ENCODE measurements at places on chromosomes 1 and 21.

- no peak for DNase-seq
These were observed 58.3 kb downstream of the KIF21B start for GRCh38 chr1:200965111-200965805.

GRCh38 chr1:88773540-88774150, 89.6 kb downstream of the PKN2 start:
- no peak for DNase-seq

GRCh38 chr1:157691285-157691920, 9.2 kb downstream of the FCRL3 start:
- DNase-seq = peak; percentile 8

- DNase-seq = no peak
These were observed 41.6 kb upstream of the QSOX1 start for GRCh38 chr1:180112984-180113647.

- no peak for DNase-seq
These were observed 10.2 kb downstream of the MACF1 start for GRCh38 chr1:39214714-39214997.

DNA sequence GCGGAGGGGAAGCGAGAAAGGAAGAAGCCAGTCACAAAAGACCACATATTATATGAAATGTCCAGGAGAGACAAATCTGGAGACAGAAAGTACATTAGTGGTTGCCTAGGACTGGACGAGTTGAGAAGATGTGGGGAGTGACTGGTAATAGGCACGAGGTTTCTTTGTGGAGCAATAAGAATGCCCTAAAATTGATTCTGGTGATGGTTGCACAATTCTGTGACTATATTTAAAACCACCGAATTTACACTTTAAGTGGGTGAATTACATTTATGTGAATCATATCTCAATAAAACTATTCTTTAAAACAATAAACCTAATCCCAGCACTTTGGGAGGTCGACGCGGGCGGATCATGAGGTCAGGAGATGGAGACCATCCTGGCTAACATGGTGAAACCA, 63.1 kb downstream of the ZNF281 start:
- DNase-seq = no peak

- no peak for DNase-seq
These were observed 64.9 kb downstream of the LMO4 start for GRCh38 chr1:87393445-87394085.

GRCh38 chr1:162197615-162198421, 128.3 kb downstream of the NOS1AP start:
- DNase-seq = no peak

GRCh38 chr21:35768187-35768586, 292.1 kb downstream of the SETD4 start:
- DNase-seq = no peak

GRCh38 chr1:62175568-62176179, 19.0 kb upstream of the L1TD1 start:
- DNase-seq = peak; percentile 60

DNA sequence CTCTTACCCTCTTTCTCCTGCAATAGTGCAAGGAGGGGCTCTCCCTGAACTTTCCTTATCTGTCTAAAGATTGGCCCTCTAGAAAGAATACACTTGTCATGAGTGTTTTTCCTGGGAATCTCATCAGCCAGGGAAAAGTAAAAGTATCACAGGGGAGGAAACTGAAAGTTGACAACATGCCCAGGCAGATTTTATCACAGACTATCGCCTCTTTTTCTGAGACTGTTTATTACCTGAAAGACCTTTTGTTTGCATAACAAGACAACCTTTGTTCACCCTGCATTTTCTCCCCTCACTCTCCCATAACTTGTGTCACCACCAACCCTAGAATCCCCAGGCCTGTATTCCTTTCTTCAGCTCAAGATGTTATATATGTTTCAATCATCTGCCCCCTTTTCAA, 794.7 kb upstream of the ADAMTS5 start:
- DNase-seq = no peak

GRCh38 chr1:228404107-228404720, 2.4 kb downstream of the TRIM11 start:
- DNase-seq = no peak

GRCh38 chr1:20138346-20138745, 777 bp upstream of the PLA2G2F start:
- DNase-seq = no peak

DNA sequence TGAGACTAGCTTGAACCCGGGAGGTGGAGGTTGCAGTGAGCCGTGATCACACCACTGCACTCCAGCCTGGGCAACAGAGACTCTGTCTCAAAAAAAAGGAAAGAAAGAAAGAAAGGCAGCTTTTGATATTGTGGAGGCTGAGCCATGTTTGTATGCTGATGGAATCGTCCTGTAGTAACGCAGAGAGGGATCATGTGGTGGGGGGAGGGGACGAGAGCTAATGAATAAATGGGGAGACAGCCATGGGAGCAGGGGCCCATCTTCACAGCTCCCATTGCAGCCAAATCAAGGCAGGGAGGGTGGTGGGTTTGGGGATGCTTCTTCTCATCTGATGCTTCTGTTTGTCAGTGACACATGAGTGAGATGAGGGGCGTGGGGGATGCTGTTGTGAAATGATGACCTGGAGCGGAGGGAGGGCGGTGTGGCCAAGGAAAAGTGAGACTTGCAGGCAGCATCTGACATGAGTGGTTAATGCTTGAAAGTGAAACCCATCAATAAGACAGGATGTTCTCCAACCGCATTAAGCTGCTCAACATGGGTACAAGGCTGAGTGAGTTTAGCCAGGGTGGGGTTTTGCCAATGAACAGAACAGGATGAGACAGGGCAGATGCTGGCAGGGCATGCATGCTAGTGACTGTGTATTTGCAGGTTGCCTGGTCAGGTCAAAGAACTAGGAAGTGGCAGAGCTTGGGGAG, 16.7 kb downstream of the SPATA21 start:
- no peak for DNase-seq

- DNase-seq = no peak
These were observed 13.0 kb downstream of the LSS start for GRCh38 chr21:46215436-46216131.

GRCh38 chr1:115166531-115167091, 77.3 kb upstream of the TSPAN2 start:
- DNase-seq = no peak

DNA sequence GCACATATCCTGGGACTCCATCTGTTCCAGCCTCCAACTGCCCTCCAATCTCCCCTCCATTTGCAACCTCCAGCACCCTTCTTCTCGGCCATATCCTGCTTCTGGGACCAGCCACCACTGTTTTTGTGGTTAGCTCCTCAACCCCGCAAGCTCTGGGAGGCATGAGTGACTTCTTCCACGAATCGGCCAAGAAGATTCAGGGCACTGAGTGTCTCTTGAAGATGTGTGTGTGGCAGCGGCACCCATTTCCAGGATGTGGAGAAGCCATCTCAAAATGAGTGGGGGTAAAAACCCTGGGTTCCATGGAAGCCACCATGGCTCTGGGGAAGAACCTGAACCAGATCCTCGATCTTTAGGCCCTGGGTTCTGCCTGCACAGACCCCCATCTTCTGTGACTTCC, 194.6 kb downstream of the SLC45A1 start:
- no peak for DNase-seq

GRCh38 chr1:160149716-160150115, 1.7 kb upstream of the ATP1A4 start:
- DNase-seq = no peak

- no peak for DNase-seq
These were observed 59.2 kb upstream of the ATP5PO start for GRCh38 chr21:33974513-33975468.

- DNase-seq = no peak
These were observed 1.5 kb downstream of the OR14A2 start for GRCh38 chr1:247746391-247746935.

- no peak for DNase-seq
These were observed 6.4 kb downstream of the MAP3K6 start for GRCh38 chr1:27360159-27361043.

GRCh38 chr1:232009741-232010140, 383.2 kb downstream of the DISC1 start:
- no peak for DNase-seq

- no peak for DNase-seq
These were observed 80.6 kb downstream of the CENPF start for GRCh38 chr1:214683621-214684020.

DNA sequence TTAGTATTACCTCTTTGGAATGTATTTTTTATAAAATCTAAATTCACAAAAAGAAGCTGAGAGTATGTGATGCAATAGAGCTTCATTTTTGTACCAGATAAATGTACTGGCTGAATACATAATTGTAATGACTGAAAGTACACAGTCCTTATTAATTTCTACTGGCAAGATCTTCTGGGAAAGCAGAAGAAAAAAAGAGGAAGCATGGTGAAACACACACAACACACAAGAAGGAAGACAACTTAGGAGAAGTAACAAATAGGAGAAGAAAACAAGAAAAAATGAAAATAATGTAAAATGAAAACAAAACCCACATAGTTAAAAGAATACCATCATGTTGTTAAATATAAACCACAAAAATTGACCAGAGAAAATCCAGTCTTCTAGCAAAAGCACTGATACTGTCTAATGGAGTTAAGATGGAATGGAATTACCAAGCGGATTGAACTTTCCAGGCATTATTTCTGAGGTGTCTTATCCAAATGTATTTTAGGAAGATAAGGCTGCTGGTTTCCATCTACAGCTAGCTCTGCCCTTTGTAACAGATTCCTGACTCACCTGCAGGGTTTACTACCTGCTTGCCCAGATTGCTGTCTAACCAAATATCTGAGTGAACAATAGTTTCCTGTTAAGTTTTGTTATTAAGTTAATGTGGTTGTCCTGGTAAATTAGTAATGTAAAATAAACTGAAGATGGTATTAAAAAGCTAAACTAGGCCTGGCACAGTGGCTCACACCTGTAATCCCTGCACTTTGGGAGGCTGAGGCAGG, 4.5 kb upstream of the COP1 start:
- DNase-seq = no peak

GRCh38 chr21:34974162-34974981, 74.7 kb downstream of the RUNX1 start:
- DNase-seq = no peak

- DNase-seq = no peak
These were observed 28.3 kb upstream of the LY9 start for GRCh38 chr1:160767395-160768294.

DNA sequence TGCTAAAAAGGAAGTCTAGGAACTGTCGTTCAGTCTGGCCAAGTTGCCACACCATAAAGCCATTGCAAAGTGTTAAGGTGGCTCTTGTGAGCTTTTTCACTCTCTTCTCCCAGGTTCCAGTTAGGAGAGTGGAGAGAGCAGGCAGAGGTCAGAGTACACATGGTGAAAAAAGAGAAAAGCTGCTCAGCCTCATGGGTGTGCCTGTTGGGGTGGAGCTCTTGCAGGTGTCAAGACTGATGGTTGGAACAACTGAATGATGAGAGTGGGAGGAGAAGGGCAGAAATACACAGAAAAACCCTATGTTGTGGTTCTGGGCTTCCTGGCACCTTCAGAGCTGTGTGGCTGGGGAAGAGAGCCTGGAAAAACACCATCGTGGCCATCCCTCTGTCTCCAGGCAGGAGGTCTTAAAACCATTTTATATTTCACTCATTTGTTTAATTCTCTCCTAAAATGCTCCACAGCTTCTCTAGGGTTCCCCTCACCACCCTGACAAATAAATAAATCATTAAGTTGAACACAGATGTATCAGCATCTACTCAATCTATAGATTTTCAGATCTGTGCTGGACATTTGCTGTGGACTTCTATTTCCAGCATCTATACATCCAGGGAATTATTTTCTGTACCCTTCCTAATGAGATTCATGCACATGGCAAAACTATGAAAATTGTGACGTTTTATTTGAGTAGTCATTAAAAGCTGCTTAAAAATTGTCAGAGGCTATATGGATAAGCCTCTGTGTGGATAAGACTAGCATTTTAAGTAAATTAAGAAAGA, 17.5 kb downstream of the UBASH3A start:
- DNase-seq = no peak

DNA sequence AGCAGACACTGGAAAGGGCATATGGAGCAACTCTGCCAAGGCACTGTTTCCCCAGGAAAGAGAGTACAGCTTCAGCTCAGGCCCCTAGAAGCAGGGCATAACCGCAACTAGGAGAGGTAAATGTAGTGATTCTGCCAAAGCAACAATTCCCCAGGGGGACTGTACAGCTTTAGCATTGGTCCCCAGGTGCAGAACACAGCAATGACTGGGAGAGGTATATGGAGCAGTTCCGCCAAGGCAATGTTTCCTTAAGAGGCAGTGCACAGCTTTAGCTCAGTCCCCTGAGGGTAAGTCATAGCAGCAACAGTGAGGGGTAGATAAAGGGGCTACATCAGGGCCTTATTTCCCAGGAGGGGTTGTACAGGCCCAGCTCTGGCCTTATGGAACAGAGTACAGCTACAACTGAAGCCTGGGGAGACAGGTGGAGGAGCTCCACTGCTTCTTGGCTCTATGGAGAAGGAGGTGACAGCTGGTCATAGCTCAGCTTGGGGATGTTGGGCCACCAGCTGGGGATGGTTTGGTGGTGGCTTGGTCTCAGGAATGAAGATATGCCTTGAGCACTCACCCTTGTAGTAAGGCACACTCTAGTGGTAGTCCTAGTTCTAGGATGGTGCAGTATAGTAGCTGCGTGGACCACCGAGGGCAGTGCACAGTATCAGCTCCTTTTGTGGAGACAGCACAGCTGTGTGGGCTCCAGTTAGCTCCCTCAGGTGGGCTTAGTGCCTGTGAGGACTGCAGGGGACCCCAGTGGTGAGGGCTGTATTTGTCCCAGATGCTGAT, 582.7 kb downstream of the PTPRC start:
- no peak for DNase-seq

- DNase-seq = no peak
These were observed 239.1 kb downstream of the HLX start for GRCh38 chr1:221118176-221118937.

GRCh38 chr1:2526824-2527555, 594 bp upstream of the PANK4 start:
- no peak for DNase-seq

- DNase-seq = no peak
These were observed 106.8 kb upstream of the PALMD start for GRCh38 chr1:99539131-99539530.

DNA sequence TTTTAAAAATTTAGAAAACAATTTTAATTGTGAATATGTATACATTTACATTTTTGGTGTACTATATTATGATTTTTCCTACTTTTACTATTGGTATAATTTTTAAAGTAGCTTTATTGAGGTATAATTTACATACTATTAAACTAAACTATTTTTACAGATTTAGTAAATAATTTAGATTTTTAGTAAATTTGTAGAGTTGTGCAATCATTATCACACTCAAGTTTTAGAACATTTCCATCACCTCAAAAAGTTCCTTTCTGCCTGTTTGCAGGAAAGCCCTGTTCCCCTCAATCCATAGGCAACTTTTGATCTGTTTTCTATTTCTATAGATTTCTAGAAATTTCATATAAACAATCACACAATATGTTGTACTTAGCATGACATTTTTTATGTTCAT, 8.2 kb downstream of the PHTF1 start:
- DNase-seq = no peak

DNA sequence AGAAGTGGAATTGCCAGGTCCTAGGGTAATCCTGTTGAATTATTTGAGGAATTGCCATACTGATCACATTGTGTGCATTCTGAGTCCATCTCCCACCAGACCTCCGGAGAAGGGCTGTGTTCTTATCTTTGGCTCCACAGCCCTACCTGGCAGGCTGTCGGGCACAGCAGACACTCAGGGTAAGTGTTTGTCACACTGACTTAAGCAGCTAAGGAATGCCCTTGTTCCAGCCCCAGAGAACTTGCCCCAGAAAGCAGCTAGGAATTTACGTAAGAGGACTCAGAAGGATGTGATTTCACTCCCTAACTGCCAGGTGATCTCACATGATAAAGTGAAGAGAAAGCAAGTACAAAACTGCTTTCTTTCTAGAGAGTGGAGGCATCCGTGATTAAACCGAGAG, 21.0 kb downstream of the VASH2 start:
- DNase-seq = no peak

Measured in endothelial cell (in vitro differentiated cells).